Uterine smooth muscle cell (primary cell): ENCODE measurements at places on chromosomes 1 and 21. TPM values are rescaled to one million over a fixed set of nuclear protein-coding genes. Genes with fewer than 3 reads are reported as not detected.

Gene NBPF4
- total RNA-seq, result not detected in 2 replicates

Gene SYCP1
- total RNA-seq, result not detected in 2 replicates

Gene CD84
- not detected in 2 replicates for total RNA-seq

Gene DNM3
- total RNA-seq, result 1.1 and 2.1 TPM in 2 replicates

Gene GPR37L1
- not detected in 2 replicates for total RNA-seq

Gene KRTAP19-1
- total RNA-seq, result not detected in 2 replicates

Gene GBP3
- total RNA-seq, result 22.4 and 28.1 TPM in 2 replicates

Gene SPRR2G
- total RNA-seq, result not detected in 2 replicates

Gene TNFRSF9
- total RNA-seq, result under 0.01 TPM in 1 of 2 replicates, not detected in the other

Gene RGSL1
- total RNA-seq, result not detected in 2 replicates

Gene CDC20
- total RNA-seq, result 37.7 and 171 TPM in 2 replicates

Gene MYBPHL
- total RNA-seq, result not detected in 2 replicates

Gene EXO1
- total RNA-seq, result 6.2 and 22.9 TPM in 2 replicates
